ENCODE measurements at places on chromosomes 5 and 9. TPM values are rescaled to one million over a fixed set of nuclear protein-coding genes. Genes with fewer than 3 reads are reported as not detected.

DNA sequence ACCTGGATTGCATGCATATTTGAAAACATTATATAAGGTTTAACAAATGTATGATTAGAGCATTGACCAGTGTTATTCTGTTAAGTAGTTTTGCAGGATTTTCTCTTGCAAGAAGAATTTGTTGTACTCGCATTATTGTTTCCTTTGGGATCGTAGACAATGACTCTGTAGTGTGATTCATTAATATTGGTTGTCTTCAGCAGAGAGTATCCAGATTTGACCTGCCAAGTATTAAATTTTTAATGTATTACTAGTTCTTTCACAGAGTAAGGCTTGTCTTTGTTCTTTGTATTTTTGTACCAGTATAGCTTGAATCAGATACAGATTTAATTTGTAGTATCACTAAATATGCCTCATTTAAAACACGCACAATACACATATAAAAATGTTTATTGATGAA is 155.0 kb downstream of the PBX3 start:
- H3K27me3 ChIP-seq, result no peaks in the 10 kb centered on the region
- H3K36me3 ChIP-seq, result no peaks in the 10 kb centered on the region
- DNase-seq, result no peak
- H3K4me1 ChIP-seq, result no peaks in the 10 kb centered on the region
- no peak overlapping the region for H3K4me3 ChIP-seq

Gene PTGES
- 0.66 TPM for total RNA-seq

GRCh38 chr5:59209758-59210359 is 627.0 kb downstream of the RAB3C start:
- H3K4me1 ChIP-seq, result peaks cover 3% of the 10 kb centered on the region
- no peak overlapping the region for H3K27ac ChIP-seq
- no peaks in the 10 kb centered on the region for H3K27me3 ChIP-seq

DNA sequence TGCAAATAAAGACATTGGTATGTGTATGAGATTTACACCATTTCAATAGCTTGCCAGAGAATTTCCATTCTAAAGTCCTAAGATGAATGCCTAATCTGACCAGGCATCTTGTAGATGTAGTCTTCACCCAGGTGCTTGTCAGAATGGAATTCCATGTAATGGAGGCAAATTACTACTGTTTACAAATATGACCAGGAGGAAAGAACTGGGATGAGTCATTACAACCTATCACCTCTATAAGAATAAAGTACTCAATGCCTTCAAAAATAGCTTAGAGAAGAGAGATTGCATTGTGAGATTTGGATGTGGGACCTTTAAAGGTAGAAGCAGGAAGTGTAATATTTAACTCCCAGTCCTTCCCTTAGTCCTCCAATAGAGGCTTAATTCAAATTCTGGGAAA is 507.0 kb upstream of the PTGER4 start:
- no peak overlapping the region for H3K27ac ChIP-seq
- H3K4me1 ChIP-seq, result no peaks in the 10 kb centered on the region
- no peaks in the 10 kb centered on the region for H3K36me3 ChIP-seq
- no peaks in the 10 kb centered on the region for H3K27me3 ChIP-seq

DNA sequence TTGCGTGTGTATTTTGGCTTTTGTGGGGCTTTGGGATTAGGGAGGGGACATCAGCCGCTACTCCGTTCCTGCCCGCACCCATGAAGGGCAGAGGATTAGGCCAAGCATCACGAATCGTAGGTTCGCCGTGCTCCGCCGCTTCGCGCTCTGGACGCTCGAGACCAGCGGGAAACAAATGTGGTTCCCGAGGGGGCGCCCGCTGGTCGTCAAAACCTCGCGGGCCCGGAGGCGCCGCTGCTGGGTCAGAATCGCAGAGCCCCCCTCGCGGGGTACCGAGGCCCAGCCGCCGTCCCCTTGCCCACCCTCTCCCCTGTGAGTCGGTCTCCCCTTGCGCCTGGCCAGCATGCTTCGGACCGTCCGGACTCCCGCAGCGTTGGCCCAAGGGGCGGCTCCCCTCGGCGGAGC is 2.3 kb upstream of the PAX5 start:
- H3K4me1 ChIP-seq, result peaks cover 38% of the 10 kb centered on the region
- no peak overlapping the region for H3K27ac ChIP-seq
- no peaks in the 10 kb centered on the region for H3K27me3 ChIP-seq

Gene TMEM174
- not detected for total RNA-seq

DNA sequence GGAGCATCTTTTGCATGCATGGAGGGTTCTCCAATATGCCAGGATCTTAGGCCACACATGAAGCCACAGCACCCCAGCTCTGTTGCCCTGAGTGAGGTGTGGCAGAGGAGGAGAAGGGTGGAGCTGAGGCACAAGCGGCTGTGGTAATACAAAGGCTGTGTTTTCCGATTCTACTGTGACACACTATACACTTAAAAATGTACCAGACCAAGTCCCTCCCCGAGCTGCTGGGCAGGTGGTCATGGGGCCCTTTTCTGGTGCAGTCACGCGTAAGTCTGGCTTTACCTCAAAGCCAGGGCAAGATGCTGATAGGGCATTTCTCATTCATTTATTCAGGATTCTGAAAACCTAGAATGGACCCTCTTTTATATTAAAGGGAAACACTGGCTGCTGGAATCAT is 3.7 kb downstream of the ADGRV1 start:
- no peaks in the 10 kb centered on the region for H3K36me3 ChIP-seq
- no peak overlapping the region for H3K27ac ChIP-seq
- no peak overlapping the region for H3K4me3 ChIP-seq
- no peaks in the 10 kb centered on the region for H3K27me3 ChIP-seq

Gene BAAT
- total RNA-seq, result 1.0 TPM

Gene PHF24
- not detected for total RNA-seq

DNA sequence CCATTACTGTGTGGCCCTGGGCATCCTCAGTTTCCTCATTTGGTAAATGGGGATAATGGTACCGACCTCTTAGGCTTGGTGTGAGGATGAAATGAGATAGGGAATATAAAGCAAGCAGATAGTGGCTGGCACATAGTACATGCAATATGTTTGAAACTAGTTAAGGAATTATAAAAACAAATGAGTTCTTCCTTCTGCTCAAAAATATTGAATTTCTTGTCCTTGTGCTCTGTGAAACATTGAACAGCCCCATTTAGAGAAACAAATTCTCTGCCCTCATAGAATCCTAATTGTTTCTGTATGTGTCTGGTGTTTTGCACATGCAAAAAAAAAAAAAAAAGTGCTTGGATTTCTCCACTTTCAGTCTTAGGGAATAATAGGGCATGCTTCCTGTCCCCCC is 39.7 kb downstream of the PTCD2 start:
- no peak overlapping the region for H3K4me3 ChIP-seq
- H3K36me3 ChIP-seq, result no peaks in the 10 kb centered on the region
- no peak for DNase-seq
- no peak overlapping the region for H3K27ac ChIP-seq
- H3K4me1 ChIP-seq, result no peaks in the 10 kb centered on the region

Gene LCP2
- 2.6 TPM for total RNA-seq

GRCh38 chr5:113321276-113321675 is 113.5 kb downstream of the TSSK1B start:
- H3K27me3 ChIP-seq, result no peaks in the 10 kb centered on the region
- no peak overlapping the region for H3K4me3 ChIP-seq
- H3K4me1 ChIP-seq, result peaks cover 9% of the 10 kb centered on the region

Gene NFIB
- 47.0 TPM for total RNA-seq

DNA sequence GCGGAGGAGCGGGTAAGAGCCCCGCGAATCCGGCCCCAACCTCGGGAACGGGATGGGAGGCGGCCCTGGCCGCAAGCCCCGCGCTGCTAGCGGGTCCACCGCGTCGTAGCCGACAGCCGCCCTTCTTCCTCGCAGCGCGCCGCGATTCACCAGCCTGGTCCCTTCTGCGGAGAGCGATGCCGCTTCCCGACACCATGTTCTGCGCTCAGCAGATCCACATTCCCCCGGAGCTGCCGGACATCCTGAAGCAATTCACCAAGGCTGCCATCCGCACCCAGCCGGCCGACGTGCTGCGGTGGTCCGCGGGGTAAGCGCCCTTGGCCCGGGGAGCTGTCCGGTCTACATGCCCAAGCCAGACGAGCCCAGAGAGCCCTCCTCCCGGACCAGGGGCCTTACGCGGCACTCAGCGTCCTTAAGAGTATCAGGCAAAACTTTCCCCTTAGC is 335 bp downstream of the ROPN1L start:
- H3K27me3 ChIP-seq, result no peaks in the 10 kb centered on the region
- H3K4me1 ChIP-seq, result peaks cover 19% of the 10 kb centered on the region
- peak; percentile 32 for DNase-seq
- H3K36me3 ChIP-seq, result no peaks in the 10 kb centered on the region

DNA sequence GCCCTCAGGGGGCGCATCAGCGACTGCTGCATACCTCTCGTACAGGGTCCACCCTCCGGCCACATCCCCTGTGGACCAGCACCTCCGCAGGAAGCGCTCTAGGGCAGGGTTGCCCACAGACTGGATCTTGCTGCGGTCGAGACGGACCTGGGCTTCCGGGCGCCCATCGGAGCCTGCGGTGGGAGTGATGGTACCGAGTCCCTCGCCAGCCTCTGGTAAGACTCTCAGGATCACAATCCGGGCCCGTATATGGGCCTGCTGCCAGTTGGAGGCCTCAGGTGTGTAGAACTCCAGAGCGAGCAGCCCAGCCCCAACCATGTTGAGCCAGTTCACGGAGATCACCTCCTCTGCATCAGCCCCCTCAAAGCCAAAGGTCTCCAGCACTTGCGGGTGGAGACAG is 323.0 kb downstream of the ANXA1 start:
- H3K27me3 ChIP-seq, result no peaks in the 10 kb centered on the region
- DNase-seq, result no peak
- no peaks in the 10 kb centered on the region for H3K4me1 ChIP-seq
- H3K27ac ChIP-seq, result no peak overlapping the region

DNA sequence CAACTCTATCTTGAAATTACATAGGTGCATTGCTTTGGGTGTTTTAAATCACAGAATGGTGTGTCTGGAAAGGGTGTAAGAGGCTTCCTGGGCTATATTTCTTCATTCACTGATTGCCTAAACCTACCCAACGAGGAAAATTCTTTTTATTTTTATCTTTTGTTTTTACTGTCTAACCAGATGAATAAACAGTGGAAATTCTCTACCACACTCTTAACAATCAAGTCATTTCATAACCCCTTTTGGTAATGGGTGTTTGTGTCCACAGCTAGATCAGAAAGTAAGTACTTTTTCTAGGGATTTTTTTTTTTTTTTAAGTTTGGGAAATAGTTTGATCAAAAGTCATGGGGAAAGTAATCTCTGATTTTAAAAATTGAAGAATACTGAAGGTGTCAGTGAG is 27.6 kb upstream of the C5orf47 start:
- peaks cover 35% of the 10 kb centered on the region for H3K4me1 ChIP-seq
- no peaks in the 10 kb centered on the region for H3K27me3 ChIP-seq
- DNase-seq, result no peak
- H3K4me3 ChIP-seq, result no peak overlapping the region
- H3K27ac ChIP-seq, result no peak overlapping the region

DNA sequence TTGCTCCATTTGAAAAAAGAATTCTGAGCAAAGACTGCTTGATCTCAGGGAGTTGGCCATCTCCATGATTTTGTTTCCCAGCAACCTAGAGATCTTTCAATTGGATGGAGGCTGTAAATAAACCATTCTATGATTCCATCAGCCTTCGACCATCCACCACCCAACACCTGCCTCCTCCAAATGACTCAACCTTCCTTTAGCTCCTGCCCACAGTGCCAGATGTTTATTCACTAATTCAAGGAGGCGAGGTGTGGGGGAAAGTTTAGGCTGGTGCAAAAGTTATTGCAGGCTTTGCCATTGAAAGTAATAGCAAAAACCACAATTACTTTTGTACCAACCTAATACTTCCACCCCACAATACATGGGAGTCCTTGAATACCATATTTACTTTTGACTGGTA is 327.5 kb downstream of the CAAP1 start:
- no peak overlapping the region for H3K27ac ChIP-seq
- no peaks in the 10 kb centered on the region for H3K36me3 ChIP-seq
- H3K27me3 ChIP-seq, result no peaks in the 10 kb centered on the region
- H3K4me3 ChIP-seq, result no peak overlapping the region
- no peaks in the 10 kb centered on the region for H3K4me1 ChIP-seq

- no peak overlapping the region for H3K27ac ChIP-seq
- no peaks in the 10 kb centered on the region for H3K27me3 ChIP-seq
- H3K36me3 ChIP-seq, result peaks cover 16% of the 10 kb centered on the region
Measured at GRCh38 chr5:171413153-171413910, 6.1 kb upstream of the FGF18 start.

DNA sequence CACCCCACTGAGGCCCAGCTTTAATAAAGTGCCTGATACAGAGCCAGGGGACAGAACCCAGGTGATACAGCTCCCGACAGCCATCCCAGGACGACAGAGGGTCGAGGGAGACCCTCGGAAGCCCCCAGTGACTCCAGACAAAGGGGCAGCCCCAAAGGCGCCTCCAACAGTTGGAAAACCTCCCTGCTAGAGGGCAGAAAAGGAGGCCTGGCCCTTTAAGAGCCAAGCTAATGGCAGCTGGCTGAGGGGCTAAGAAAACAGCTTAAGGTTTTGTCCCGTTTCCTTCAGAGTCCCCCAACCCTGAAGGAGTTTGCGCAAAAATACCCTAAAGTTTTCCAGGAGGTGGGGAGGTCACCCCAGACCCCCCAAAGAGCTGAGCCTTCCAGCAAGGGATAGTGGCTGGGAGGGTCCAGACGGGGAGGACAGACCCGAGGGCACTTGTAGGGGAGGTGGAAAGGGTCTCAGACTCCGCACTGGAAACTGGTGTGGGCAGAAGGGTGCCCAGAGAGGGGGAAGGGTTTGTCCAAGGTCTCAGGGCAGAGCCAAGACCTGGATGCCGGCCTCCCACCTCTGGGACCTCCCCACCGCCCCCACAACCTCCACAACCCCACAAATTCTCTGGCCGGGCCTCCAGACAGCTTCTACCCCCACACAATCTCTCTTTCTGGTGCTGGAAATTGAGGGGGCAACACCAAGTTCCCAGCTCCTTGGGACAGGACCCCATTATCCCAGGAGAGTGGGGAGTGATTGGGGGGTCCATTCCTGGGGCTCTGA is 8.2 kb upstream of the AK1 start:
- no peak for DNase-seq
- peaks cover 14% of the 10 kb centered on the region for H3K36me3 ChIP-seq
- peaks cover 29% of the 10 kb centered on the region for H3K4me1 ChIP-seq
- H3K4me3 ChIP-seq, result no peak overlapping the region
- H3K27me3 ChIP-seq, result no peaks in the 10 kb centered on the region

- H3K27me3 ChIP-seq, result no peaks in the 10 kb centered on the region
- peak overlapping the region; percentile 88 for H3K4me3 ChIP-seq
- H3K4me1 ChIP-seq, result peaks cover 25% of the 10 kb centered on the region
Measured at GRCh38 chr5:11903614-11904264, 507 bp downstream of the CTNND2 start.

DNA sequence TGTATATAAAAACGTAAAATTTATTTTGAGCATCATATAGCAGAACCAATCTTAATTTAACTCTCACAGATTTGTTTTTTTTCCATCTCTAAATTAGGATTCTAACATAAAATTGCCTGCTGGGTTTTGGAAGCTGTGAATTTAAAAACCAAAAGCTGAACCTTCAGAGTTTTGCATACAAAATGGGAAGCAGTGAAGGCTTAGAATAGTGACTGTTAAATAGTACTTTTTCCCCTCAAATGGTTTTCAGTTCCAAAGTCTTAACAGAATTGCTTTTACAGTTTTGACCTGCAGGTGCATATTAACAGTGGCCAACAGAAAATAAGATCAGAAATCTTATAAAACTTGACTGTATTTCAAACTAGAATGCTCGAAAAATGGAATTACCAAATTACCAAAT is 55.1 kb upstream of the LVRN start:
- H3K4me1 ChIP-seq, result no peaks in the 10 kb centered on the region
- H3K4me3 ChIP-seq, result no peak overlapping the region
- DNase-seq, result no peak
- H3K27me3 ChIP-seq, result no peaks in the 10 kb centered on the region
